T-helper 17 cell (primary cell): ENCODE measurements at places on chromosomes 4 and X.

- DNase-seq = no peak
Measured at GRCh38 chr4:123804196-123804721, 407.7 kb downstream of the SPRY1 start.

DNA sequence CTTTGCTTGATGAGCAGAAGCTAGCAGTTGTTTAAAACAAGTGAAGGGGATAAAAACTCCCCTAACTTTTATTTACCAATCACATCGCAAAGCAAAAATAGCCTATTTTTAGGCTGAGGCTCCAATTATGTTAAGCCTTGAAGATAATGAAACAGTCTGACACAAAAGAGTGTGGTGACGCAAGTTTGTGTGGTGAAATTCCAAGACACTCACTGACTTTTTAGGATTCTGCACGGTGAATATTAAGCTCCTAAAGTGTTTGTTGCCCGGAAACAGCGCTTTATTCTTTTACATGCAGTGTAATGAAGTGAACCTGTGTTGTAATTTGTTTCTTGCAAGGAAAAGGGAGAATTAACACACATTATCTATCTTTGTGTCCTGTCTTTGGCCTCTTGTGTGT is 74.8 kb downstream of the POLA1 start:
- DNase-seq = no peak

DNA sequence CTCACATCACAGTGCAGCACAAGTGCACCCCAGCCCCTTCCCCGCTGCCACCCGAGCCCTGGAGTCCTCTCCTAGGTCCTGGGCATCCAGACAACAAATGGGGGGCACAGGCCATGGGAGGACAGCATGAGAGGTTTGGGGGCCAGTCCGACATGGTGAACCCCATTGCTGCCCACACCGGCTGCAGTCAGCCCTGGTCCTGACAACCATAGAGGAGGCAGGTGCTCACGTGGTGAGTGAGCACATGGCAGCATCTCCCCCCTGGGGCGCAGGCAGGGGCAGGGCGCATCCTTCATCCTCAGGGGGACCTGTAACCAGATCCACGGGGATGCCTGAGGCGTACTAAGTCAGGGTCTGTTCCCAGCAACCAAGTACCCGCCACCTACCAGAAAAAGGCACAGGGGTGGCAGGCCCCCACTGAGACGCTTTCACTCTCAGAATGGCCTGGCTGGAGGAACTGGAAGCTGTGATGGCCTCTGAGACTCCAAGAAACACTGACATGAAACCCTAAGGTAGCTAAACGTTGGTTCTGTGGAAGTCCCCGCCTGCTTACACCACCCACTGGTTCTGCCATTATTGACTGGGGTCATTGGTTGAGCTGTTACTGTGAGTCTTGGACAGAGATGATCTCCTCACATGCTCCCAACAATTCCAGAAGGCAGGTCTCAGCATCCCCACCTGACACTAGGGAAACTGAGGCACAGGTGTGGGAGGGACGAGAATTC is 6.5 kb downstream of the ZFYVE28 start:
- no peak for DNase-seq

GRCh38 chr4:6157926-6158325 is 42.4 kb downstream of the JAKMIP1 start:
- no peak for DNase-seq

- no peak for DNase-seq
Measured at GRCh38 chr4:15040916-15041463, 38.7 kb downstream of the CPEB2 start.

DNA sequence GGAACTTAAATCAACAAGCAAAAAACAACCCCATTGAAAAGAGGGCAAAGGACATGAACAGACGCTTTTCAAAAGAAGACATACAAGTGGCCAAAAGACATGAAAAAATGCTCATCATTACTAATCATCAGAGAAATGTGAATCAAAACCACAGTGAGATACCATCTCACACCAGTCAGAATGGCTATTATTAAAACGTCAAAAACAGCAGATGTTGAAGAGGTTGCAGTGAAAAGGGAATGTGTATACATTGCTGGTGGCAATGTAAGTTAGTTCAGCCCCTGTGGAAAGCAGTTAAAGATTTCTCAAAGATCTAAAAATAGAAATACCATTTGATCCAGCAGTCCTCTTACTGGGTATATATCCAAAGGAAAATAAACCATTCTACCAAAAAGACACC is 22.6 kb downstream of the RTL9 start:
- DNase-seq = no peak

DNA sequence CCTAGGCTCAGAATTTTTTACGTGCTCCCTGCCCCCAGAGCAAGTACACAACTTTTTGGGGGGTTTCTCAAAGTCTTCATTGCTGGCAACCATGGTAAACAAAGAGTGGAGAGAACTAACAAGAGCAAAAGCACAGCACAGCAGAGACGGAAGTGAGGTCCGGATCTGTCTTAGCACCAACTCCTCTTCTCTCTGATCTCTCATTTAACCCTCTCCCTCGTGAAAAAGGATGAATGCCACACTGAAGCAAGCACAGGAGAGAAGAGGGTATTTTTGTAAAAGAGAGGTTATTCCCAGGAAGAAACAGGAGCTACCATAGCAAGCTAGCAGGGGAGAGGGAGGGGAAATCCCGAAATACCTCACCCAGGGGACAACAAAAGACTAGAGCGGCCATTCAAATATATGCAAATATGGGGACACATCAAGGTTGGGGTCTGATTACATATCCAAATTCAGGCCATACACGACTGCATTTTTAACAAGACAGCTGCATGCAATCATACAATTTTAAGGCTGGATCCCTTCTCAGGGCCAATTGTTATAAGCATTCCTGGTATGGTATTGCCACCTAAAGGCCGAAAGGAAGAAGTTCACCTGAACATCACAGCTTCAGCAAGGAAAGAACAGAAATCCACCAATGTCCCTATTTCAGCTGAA is 46.6 kb downstream of the CD40LG start:
- no peak for DNase-seq

DNA sequence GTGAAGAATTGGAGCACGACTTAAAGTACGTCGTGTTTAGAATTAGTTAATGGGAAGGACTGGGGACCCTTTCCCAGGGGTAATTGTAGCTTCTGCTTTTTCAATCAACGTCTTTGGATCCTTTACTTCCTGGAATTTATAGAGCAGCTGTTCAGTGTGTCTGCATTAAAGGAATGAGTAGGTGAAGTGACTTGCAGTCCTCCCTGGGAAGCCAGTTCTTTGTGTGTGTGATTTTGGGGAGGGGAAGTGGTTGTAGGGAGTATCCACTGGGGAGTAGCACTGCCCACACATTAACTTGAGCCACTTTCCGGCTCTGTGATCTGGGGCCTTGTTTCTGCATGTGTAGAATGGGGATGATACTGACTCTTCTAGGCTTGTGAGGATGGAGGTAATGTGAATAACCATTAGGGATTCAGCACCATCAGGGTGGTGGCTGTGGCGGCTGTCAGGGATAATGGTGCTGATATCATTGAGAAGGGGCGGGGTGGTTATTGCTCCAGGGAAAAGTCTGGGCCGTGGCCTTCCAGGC is 54.7 kb downstream of the TMEM131L start:
- DNase-seq = no peak

DNA sequence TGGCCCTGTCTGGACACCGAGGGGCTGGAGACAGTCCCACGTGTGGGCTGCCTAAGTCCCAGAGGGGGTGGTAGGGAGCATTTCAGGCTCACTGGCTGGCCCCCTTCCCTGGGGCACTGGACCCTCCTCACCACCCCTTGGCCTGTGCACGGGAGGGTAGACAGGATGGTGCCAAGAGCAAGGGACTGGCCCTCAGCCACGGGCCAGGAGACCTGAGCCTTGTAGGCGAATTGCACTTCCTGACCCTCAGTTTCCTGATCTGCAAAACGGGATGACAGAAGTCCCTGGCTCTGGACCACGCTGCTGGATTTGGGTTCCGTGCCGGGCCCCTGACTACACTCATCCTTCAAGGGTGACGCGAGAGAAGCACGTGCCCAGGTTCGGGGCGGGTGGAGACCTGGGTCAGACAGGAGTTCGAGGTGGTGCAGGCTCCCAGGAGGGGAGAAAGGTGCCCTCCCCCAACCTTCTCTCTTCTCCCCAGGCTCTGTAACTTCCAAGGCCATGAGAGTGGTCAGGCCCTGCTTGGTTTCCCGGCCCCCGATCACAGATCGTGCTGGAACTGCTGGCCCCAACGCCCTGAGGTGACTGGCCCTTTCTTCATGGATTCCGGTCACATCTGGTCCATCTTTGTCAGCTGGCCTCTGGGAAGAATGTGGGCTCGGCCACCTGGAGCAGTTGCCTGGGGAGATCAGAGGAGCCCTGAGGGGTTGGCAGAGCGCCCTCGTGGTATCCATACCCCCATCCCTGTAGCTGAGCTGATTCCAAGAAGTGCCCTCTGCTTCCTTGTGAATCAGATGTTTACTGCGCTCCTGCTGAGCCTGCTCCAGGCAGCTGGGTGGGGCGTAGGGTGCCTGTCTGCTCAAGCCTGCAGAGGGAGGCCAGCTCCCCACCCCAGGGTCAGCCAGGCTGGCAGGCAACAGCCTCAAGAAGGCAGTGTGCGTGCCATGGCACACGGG is 3.3 kb downstream of the SH3BP2 start:
- DNase-seq = no peak

DNA sequence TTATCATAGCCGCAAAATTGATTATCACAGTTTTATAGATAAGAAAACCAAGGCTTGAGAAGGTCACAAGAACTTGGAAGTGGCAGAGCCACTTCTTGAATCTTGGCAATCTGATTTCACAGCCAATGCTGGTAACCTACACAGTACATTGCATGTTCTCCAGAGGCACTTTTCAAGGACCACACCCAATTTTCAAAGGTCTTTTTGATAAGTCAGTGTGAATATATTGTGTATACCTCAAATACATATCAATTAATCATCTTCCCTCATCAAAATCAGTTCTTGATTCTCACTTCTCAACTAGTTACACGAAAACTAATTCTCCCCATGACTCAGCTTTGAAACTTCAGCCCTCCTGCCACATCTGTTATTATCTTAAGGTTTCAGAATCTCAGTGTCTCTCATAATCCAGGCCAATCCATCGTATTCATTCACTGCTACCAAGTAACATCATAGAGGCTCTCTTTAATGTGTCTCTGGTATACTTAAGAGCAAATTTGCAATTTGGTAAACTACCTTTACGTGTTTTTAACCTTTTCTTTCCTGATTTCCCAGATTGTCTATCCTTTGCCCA is 16.8 kb downstream of the CAMK2D start:
- DNase-seq = no peak

DNA sequence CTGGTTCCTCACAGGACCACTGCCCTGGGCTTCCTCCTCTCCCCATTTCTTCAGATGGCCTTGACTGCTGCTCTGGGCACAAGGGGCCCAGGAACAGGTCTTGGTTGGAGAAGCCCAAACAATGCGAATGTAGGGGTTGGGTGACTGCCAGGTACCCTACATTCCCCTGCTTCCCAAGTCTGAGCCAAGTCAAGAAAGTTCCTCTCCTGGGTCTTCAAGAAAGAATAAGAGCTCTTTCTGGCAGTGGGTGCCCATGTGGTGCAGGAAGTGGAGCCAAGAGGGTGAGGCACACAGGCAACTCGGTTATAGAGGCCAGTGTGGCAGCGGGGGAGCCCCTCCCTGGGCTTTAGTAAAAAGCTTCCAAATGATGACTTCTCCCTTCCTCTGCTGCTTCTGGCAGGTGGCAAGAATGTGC is 2.7 kb downstream of the SLC34A2 start:
- no peak for DNase-seq

GRCh38 chr4:143921181-143921580 is 15.8 kb upstream of the GYPE start:
- DNase-seq = no peak

DNA sequence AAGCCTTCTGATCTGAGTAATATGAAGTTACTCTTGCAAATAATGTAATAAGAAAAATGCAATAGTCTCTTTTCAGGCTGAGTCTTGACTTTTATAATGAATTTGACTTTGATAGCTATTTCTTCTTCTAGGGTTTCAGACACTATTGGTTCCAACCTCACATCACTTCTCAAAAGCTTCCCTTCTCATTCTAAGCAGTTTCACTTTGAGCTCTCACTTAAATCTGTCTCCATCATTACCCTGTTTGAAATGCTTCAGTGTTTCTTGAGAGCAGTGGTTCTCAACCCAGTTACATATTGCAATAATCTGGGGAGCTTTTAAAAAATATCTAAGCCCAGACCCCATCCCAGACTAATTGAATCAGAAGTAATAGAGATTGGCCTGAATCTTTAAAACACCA is 40.5 kb upstream of the BMP2K start:
- no peak for DNase-seq
